SHP77 (cell line): ENCODE measurements at places on chromosomes 2 and 18.

DNA sequence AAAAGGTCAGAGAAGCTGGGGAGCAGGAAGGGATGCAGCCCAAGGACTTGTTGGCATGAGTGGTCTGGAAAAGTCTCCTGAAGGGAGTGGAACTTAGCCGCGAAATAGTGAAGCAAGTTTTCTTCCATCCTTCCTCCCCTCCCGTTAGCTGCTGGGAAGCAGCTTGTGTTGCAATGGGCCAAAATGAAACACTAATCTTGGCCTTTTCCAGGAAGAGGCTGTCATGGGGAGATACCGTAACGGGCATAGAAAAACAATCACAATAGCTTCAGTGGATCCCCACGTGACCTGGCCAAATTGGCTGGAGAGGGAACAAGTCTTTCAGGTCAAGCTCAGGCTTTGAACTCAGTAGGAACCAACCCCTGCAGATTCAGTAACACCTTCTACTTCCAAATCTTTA, 49.3 kb downstream of the SEMA4F start:
- DNase-seq: no peak

- DNase-seq: no peak
Observed at GRCh38 chr2:239460780-239461179, 60.0 kb upstream of the HDAC4 start.

DNA sequence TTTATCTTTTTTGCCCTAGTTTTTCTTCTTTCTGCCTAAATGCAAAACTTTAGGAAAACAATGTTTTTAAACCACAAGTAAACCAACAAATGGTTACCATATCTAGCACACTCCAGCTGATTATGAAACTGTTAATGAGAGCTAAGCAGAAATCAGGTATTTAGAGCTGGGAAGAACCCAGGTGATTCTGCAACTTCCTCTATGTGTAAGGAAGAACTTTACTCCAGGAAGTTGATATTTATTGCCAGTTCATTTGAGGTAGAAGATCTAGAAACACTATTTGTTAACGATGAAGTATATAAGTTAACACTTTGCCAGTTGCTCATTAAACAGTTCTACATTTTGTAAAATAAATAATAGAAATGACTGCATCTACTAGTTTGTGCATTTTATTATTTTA, 409.7 kb downstream of the XIRP2 start:
- DNase-seq: no peak

DNA sequence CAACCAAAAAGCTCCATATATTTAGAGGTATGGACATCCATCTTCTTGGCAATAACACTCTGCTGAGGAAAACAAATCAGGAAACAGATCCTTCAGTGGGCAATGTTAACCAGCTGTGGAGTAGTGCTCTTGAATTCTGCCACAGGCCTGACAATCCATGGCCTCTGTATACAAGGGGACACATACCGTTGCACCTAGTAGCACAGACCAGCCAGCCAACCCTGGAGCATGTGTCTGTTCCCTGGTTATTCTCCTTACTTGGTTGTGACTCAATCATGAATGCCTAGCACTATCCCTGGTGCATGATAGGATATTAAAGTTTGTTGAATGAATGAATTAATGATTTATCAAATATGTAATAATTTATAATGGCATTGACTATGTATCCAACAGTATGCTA, 261.4 kb upstream of the MGAT5 start:
- DNase-seq: no peak

DNA sequence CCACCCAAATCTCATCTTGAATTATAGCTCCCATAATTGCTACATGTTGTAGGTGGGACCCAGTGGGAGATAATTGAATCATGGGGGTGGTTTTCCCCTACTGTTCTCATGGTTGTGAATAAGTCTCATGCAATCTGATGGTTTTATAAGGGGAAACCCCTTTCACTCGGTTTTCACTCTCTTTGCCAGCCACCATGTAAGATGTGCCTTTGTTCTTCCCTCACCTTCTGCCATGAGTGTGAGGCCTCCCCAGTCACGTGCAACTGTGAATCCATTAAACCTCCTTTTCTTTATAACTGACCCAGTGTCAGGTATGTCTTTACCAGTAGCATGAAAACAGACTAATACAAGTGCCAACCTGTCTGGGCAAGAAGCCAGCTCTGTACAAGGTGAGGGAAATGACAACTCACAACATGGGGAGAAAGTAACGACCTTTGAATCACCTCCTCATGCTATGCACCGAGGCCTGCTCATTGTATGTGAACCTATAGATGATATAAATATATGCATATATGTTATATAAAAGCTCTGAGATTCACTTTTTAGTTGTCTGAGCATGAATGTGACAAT, 162.2 kb downstream of the ALPK2 start:
- DNase-seq: no peak

- no peak for DNase-seq
Observed at GRCh38 chr2:207423886-207424285, 105.9 kb upstream of the CREB1 start.
